Chondrocyte (in vitro differentiated cells): ENCODE measurements at places on chromosomes 2 and 18. TPM values are rescaled to one million over a fixed set of nuclear protein-coding genes. Genes with fewer than 3 reads are reported as not detected.

DNA sequence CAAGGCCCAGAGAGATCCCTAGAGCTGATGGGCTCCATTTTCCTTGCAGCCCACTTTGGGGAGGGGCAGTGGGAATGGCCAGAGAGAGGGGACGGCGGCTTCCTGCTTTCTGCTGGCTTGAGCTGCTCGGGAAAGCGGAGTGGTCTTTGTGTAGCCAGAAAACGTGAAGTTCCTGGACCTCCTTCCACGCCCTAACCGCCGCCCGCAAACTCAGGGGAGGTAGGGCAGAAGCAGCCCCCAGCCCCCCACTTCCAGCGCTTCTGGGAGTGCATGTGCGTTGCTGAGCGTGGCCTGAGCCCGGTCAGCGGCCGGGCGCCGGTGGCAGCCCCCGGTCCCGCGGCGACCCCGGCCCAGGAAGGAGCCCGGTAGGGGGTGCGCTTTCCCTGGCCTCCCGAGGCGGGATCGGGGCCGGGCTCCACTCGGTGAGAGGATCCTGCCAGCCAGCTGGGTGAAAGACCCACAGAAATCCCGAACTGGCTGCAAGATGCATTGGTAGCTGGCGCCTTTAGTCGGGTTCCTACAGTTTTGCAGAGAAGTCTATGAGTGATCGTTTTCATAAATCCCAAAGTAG is 25.3 kb upstream of the BOD1L2 start:
- H3K4me1 ChIP-seq, result no peaks in the 10 kb centered on the region
- DNase-seq, result no peak
- no peak overlapping the region for H3K4me3 ChIP-seq
- peaks cover 38% of the 10 kb centered on the region for H3K27me3 ChIP-seq
- H3K27ac ChIP-seq, result no peak overlapping the region
- no peaks in the 10 kb centered on the region for H3K36me3 ChIP-seq

DNA sequence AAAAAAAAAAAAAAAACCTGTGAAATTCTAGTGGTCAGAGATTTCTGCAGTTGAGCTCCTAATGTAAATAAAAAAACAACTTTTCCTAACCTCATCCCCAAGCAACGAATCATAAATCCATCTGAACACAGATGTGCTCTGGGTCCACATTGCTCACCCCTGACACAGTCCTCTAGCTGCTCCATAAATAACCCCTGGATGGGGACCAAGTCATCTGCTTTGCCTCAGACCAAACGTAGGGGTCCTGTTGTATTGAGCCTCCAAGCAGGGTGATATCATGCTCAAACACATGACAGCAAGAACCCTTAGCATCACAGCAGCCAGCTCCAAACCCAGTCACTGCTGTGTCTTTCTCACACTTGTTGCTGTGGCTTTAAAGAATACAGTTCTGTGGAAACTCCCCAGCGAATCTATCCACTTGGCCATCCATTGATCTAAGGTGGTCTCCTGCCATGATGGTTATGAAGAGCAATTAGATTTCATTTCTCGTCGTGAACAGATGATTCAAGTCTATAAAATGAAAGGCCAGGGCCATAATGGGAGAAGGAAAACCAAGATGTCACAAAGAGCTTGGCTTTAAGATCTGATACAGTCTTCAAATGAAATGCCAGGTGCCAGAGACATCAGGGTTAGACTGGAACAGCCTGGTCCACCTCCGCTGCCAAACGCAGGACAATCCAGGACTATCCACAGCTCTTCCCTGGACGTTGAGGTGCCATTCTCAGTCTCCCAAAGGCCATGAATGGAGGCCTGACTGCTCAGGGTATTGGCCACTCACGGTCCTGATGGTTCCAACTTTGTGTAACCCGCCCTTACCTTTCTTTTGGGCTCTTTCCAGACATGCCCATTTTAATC is 39.0 kb downstream of the TBC1D8 start:
- peak overlapping the region; percentile 71 for H3K27ac ChIP-seq
- no peak for DNase-seq
- no peaks in the 10 kb centered on the region for H3K27me3 ChIP-seq
- H3K36me3 ChIP-seq, result no peaks in the 10 kb centered on the region
- H3K4me3 ChIP-seq, result no peak overlapping the region
- peaks cover 53% of the 10 kb centered on the region for H3K4me1 ChIP-seq

- no peaks in the 10 kb centered on the region for H3K36me3 ChIP-seq
- no peak overlapping the region for H3K4me3 ChIP-seq
- DNase-seq, result no peak
- H3K4me1 ChIP-seq, result no peaks in the 10 kb centered on the region
- H3K27me3 ChIP-seq, result peaks cover 2% of the 10 kb centered on the region
Measured at GRCh38 chr2:51304311-51304710, 272.4 kb upstream of the NRXN1 start.

DNA sequence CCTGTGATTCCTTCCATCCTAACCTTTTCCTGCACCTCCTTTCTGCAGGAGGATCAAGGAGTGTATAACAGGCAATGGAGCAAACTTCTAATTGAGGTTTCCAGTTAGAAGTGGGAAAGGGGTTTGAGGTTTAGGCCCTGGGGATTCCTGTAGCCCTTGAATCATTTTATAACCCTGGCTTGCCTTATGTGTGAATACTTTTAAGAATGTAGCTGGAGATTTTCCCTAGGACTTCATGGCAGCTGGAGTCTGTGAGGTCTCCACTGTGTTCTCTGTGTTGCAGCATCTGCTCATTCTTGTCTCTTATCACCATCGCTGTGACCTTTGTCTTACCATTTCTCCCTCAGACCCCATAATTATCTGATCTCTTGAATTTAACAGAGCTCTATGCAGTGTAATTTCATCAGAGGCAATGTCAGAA is 370.2 kb upstream of the SLC14A2 start:
- DNase-seq, result no peak
- no peaks in the 10 kb centered on the region for H3K36me3 ChIP-seq
- H3K4me1 ChIP-seq, result peaks cover 56% of the 10 kb centered on the region
- H3K4me3 ChIP-seq, result no peak overlapping the region

GRCh38 chr2:58871469-58872142 is 630.5 kb upstream of the FANCL start:
- no peaks in the 10 kb centered on the region for H3K36me3 ChIP-seq
- H3K27me3 ChIP-seq, result peaks cover 10% of the 10 kb centered on the region
- no peak overlapping the region for H3K27ac ChIP-seq
- no peak overlapping the region for H3K4me3 ChIP-seq
- no peaks in the 10 kb centered on the region for H3K4me1 ChIP-seq

Gene SCLY
- total RNA-seq, result 11.5 to 23.4 TPM (median 12.7 TPM) in 3 replicates

Gene CAVIN2
- 1.8 to 5.7 TPM (median 2.2 TPM) in 3 replicates for total RNA-seq
